ENCODE measurements at places on chromosomes 7 and 10.

DNA sequence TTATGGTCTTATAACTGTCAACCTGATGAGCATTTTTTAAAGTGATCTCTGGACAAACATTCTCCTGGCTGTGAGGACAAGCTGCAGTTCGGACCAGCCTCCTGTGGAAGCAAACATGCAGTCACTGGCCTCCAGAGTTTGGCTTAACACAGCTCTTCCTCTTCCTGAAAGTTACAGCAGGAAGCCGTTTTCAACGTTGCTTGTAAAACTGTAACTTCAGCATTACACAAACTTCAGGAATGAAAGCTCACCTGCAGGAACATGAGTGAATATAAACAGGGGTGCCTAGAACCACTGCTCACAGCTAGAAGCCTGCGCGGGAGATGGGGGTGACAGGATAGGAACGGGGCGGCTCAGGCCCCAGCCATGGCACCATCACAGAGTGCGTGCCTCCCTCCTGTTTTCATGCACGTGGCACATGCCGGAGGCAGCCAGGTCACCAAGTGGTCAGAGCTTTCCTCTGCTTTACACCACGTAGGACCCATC lies 292.9 kb upstream of the PITRM1 start:
- DNase-seq, result no peak

DNA sequence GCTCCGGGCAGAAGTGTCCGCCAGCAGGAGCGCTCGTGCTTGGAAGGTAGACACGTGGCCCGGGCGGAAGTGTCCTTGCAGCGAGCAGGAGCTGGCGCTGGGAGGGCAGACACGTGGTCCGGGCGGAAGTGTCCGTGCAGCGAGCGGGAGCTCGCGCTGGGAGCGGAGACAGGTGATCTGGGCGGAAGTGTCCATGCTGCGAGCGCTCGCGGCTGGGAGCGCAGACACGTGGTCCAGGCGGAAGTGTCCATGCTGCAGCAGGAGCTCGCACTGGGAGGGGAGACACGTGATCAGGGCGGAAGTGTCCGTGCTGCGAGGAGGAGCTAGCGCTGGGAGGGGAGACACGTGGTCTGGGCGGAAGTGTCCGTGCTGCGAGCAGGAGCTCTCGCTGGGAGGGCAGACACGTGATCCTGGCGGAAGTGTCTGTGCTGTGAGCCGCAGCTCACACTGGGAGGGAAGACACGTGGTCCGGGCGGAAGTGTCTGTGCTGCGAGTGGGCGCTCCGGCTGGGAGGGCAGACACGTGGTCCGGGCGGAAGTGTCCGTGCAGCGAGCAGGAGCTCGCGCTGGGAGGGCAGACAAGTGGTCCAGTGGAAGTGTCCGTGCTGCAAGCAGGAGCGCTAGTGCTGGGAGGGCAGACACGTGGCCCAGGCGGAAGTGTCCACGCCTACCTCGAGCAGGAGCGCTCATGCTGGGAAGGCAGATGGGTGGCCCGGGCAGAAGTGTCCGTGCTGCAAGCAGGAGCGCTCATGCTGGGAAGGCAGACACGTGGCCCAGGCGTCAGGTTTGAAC lies 41.1 kb upstream of the PRKAR1B start:
- no peak for DNase-seq

- no peak for DNase-seq
These were observed 9.5 kb downstream of the C10orf53 start for GRCh38 chr10:49688920-49689319.

- no peak for DNase-seq
These were observed 19.5 kb upstream of the KCTD7 start for GRCh38 chr7:66609176-66609575.

- DNase-seq, result no peak
These were observed 50.4 kb downstream of the ADRA2A start for GRCh38 chr10:111127081-111127848.

GRCh38 chr10:24234784-24235183 lies 25.8 kb downstream of the KIAA1217 start:
- DNase-seq, result no peak

DNA sequence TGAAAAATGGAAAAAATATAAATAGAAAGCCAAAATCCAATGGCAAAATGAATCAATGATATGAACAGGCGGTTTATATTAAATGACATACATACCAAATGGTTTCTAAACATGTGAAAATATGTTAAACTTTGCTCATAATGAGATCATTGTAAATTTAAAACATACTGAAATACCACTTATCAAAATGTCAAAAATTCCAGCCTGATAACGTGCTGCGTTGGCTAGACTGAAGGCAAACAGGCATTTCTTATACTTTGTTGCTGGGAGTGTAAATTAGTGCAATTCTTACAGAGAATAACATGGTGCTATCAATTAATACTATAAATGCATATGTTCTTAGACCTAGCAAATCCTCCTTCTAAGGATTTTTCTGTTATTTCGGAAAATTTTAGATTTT lies 225.8 kb upstream of the FAM3C start:
- DNase-seq, result no peak

DNA sequence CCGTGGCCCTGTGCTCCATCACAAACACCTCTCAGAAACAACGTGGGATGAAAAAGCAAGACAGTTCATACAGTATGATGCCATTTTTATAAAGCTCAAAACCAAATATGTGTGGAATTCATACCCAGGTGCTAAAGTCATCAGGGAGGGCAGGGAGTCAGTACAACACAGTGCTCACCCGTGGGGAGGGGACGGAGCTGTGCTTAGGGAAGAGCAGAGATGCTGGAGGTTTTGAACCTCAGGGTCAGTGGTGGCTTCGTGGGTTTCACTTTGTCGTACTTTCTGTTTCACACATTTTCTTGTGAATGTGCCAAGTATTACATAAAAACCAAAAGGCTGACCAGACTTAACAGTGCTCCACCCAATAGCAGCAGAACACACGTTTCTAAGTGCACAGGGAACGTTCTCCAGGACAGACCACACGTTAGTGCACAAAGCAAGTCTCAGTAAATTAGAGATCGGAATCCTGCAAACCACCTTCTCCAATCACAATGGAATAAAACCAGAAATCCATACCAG lies 21.2 kb downstream of the ZMIZ2 start:
- DNase-seq, result no peak

GRCh38 chr10:8639486-8640185 lies 585.1 kb downstream of the GATA3 start:
- DNase-seq, result no peak

DNA sequence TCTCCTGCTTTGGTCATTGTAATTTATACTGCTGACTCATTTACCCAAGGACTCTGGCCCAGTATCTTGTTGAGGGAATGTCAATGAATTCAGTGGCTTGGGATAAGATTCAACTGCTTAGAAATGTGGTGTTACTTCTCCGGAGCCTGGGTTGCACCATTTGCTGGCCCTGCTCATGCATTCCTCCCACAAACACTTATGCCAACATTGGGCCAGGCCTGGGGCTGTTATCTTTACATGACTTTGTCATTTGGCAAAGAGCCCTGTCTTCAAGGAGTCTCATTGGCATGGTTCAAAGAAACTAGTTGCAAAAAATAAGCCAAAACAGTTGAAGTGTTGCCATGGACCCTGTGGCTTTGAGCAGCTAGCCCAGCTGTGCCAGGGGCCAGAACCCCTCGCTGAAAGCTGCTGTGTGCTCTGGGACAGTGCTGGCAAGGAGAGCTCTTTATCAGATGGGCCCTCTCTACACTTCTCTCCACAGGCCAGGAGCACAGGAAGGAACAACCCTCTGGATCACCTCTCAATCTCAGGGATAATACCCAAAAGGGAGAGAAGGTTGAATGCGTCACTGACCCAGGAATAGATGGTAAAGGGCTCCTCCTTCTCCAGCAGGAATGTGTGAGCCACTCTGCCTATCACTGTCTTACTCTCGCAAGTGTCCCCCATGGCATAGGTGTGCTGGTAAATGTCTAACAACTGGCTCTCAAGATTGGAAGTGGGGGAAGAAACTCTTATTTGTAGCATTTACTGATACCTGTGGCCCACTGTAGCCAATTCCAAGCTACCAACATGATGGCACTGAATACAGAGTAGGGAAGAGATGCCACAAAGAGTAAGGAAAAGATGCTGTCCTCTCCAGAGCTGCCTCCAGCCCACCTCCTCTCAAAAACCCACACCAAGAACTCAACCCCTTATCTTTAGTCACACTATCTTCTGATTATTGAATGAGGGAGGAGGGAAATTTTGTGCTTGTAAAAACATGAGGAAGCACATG lies 23.5 kb upstream of the PDE1C start:
- no peak for DNase-seq

GRCh38 chr7:151244196-151244840 lies 4.2 kb downstream of the SMARCD3 start:
- DNase-seq, result peak; percentile 72

DNA sequence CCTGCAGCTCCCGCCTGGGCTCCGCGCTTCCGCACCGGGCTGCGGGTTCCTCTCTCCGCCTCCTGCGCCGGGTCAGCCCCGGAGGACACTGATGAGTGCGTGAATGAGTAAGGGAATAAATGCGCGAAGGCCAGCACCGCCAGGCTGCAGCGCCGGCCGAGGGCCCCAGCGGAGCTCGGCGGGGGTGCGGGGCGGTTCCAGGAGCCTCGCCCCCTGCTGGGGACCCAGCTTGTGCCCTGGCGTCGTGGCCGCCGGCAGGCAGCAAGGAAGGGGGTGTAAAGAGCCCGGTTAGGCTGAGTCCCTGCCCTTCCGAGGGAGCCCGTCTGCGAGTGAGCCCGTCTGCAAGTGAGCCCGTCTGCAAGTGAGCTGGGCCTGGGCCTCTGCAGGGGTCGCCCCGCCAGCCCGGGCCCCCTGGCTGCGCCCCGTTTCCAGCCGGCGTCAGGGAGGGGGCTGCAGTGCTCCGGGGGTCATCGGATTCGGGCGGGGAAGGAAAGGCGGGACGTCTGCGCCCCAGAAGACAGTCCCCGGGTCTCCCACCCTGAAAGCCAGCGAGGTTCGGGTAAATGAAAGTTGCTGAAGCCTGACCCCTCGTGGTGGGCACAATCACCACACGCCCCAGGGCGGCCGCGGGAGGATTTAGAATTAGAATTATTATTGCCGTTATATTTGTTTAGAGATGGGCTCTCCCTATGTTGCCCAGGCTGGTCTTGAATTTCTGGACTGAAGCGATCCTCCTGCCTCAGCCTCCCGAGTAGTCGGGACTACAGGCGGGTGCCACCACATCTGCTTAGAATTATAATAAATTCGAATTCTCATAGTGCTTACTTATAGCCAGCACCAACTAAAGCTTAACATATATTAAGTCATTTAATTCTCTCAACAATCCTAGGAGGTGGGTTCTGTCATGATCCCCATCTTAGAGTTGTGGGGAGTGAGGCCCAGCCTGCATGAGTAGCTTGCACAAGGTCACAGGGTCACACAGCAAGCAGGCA lies 8.6 kb upstream of the CRYGN start:
- peak; percentile 90 for DNase-seq

GRCh38 chr10:113506476-113506875 lies 46.4 kb upstream of the HABP2 start:
- no peak for DNase-seq

GRCh38 chr7:67484244-67484751 lies 487.7 kb downstream of the TYW1 start:
- DNase-seq, result peak; percentile 25

- DNase-seq, result no peak
These were observed 342.7 kb upstream of the KLF6 start for GRCh38 chr10:4127518-4128315.

DNA sequence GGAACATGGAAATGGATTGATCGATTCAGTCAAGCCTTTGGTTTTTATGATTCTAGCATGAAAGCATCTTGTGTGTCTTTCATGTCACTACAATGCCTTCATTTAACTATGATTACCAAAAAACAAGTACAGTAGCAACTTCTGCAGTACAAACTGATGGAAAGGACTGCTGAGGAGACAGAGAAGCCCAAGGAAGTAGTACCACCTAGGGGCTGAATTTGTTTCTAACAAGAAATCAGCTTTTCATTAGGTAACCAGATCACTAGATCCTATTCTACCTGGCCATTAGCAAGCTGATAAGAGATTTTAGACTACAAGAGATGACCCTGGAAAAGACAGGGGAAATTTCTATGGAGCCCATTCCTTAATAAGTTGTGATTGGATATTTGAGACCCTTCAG lies 3.2 kb upstream of the IFIT1 start:
- no peak for DNase-seq

- DNase-seq, result no peak
These were observed 40.4 kb upstream of the MGMT start for GRCh38 chr10:129426606-129427005.

- DNase-seq, result no peak
These were observed 43.8 kb downstream of the PTPN12 start for GRCh38 chr7:77580762-77581350.

- peak; percentile 34 for DNase-seq
These were observed 31.6 kb upstream of the TMEM254 start for GRCh38 chr10:80046629-80047441.

DNA sequence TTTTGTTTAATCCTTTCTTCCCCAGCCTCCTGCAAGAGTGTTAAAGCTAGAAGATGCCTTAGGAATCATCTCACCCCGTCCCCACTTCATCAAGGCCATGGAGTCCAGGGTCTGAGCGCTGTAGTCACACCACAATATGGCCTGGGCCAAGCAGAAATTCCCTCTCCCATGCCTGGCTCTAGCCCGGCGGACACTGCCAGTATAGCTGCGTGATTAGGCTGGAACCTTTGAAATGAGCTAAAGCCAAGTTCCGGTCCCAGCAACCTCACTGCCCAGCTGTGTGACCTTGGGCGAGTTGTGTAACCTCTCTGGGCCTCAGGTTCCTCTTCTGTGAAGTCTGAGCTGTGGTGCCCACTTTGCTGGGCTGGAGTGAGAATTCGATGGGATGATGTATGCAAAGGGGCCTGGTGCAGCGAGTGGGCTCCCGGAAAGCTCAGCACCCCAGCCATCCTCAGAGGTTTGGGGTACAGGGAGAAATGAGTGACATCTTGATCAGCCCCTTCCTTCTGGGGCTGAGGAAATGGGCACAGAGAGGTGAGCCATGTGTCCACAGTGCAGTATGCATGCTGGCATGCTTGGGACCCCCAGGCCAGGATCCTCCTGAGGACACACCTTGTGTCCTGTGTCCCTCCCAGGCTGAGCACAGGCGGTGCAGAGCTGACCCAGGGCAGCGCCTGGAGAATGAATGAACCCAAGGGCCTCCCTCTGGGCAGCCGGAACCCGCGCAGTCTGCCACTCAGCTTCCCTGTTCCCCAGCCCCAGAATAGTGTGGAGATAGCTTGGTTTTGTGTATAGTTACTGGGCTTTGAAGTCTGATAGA lies 118.6 kb downstream of the ZMIZ1 start:
- DNase-seq, result no peak

- DNase-seq, result no peak
These were observed 155.4 kb downstream of the ZPBP start for GRCh38 chr7:49937608-49938007.

- DNase-seq, result no peak
These were observed 398.3 kb upstream of the NPVF start for GRCh38 chr7:25626451-25627131.

- no peak for DNase-seq
These were observed 31.2 kb downstream of the PPP2R2D start for GRCh38 chr10:131931981-131932380.

- DNase-seq, result no peak
These were observed 26.2 kb downstream of the C10orf105 start for GRCh38 chr10:71693377-71693776.

- DNase-seq, result no peak
These were observed 34.0 kb upstream of the DLD start for GRCh38 chr7:107856806-107857540.

- DNase-seq, result no peak
These were observed 230.8 kb upstream of the GHITM start for GRCh38 chr10:83908506-83908905.

GRCh38 chr10:69088801-69089501 lies 1.0 kb downstream of the SRGN start:
- DNase-seq, result no peak

GRCh38 chr7:20651960-20652544 lies 36.6 kb downstream of the ABCB5 start:
- no peak for DNase-seq

- DNase-seq, result no peak
These were observed 179.6 kb downstream of the SND1 start for GRCh38 chr7:127831318-127832219.

GRCh38 chr10:114708717-114709335 lies 50.8 kb upstream of the ABLIM1 start:
- DNase-seq, result no peak
